ENCODE measurements at places on chromosomes 7 and 10. TPM values are rescaled to one million over a fixed set of nuclear protein-coding genes. Genes with fewer than 3 reads are reported as not detected.

DNA sequence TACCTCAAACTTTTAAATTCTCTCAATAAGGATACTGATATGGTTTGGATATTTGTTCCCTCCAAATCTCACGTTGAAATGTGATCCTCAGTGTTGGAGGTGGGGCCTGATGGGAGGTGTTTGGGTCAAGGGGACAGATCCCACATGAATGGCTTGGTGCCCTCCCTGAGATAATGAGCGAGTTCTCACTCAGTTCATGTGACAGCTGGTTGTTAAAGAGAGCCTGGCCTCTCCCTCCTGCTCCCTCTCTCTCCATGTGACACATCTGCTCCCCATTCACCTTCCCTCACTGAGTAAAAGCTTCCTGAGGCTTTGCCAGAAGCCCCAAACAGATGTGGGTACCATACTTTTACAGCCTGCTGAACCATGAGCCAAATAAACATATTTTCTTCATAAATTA lies 19.2 kb downstream of the ABCB4 start:
- DNase-seq: no peak

GRCh38 chr10:78045856-78046255 lies 12.2 kb downstream of the RPS24 start:
- DNase-seq: no peak

GRCh38 chr7:117138981-117139380 lies 183.9 kb downstream of the WNT2 start:
- no peak for DNase-seq

- no peak for DNase-seq
Measured at GRCh38 chr10:124044143-124044862, 49.1 kb downstream of the CHST15 start.

DNA sequence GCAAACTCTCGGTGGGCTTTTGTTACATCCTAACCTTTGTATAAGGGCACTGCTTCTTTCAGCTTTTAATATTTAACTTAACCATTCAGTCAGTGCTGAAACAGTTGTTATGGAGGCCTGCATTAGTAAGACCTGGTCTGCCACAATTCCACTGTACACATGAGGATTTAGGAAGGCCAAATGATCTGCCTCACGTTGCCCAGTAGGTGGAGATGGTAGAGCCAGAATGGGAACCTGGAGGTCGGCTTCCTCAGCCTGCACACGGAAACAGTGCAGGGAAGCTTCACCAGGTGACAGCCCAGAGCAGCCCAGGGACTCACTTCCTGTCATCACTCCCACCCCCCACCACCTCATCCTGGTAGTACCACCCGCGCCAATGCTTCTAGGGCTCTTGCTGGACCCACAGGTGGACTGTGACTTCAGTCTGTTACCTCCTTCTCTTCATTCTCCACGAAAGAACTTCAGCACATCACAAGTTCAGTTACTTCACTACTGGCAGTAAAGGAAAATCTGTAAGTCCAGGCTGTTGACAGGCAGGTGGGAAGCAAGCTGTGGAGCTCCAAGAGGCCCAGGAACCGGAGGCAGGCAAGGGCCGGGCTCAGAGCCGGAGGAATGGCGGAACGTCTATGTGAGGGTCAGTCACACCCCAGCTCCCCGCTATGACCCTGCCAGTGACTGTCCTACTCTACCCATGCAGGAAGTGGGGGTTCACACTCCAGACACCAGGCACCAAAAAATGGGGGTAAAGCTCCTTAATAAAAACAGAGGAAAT lies 480.3 kb upstream of the C7orf33 start:
- no peak for DNase-seq

DNA sequence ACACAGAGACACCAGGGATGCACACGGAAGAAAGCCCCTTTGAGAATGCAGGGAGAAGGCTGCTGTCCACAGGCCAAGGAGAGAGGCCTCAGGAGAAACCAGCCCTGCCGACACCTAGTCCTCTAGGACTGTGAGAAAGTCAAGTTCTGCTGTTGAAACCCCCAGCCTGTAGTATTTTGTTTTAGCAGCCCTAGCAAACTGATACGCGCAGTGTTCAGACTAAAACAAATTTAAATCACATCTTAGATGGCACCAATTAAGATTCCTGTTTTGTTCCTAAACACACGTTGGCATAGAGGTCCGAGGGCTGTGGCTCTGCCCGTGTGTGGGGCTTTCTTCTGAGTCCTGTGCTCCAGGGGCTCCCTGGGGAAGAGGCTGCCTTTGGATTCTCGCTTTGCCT lies 21.7 kb downstream of the LMTK2 start:
- DNase-seq: no peak

- peak; percentile 61 for DNase-seq
Measured at GRCh38 chr7:100539436-100540006, 518 bp downstream of the AGFG2 start.

- DNase-seq: no peak
Measured at GRCh38 chr10:9957351-9957750, 1060.3 kb upstream of the CELF2 start.

GRCh38 chr7:155803418-155804376 lies 8.6 kb downstream of the SHH start:
- peak; percentile 79 for DNase-seq

DNA sequence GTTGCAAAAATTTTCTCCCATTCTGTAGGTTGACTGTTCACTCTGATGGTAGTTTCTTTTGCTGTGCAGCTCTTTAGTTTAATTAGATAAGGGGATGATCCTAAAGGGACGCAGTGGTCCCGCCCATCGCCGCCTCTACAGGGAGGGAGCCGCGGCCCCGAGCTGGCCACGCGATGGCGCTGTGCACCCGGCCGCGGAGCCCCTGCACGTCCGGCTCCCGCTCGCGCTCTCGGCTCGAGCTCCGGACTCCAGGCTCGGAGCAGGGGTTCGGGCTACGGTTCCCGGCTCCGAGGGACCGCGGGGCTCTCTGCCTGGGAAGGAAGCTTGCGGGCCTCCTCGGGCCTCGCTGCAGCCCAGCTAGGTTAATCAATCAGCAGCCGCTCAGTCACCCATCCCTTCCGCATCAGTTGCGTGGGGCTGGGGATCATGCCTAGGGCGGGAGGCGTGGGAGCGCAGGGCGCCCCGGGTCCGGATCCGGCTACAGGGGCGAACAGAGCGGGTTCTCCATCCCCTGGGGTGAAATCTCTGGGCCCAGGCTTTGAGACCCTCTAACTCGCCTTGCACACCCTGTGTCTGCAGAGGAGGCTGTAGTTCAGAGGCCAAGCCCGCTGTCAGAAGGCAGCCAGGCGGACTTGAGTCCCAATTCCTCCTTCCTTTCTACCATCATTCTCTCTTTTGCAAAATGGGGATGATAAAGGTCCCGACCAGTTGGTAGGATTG lies 97.9 kb downstream of the WDR11 start:
- peak; percentile 44 for DNase-seq

GRCh38 chr10:110181451-110181850 lies 26.0 kb upstream of the MXI1 start:
- peak; percentile 31 for DNase-seq

GRCh38 chr7:158439035-158439434 lies 148.6 kb downstream of the PTPRN2 start:
- no peak for DNase-seq

GRCh38 chr7:142883145-142883544 lies 2.4 kb downstream of the TRPV6 start:
- no peak for DNase-seq

GRCh38 chr10:586151-586550 lies 103.3 kb downstream of the DIP2C start:
- DNase-seq: no peak

- no peak for DNase-seq
Measured at GRCh38 chr10:14047431-14047830, 283.3 kb downstream of the FRMD4A start.

- no peak for DNase-seq
Measured at GRCh38 chr10:24664991-24665390, 58.7 kb downstream of the ARHGAP21 start.

- no peak for DNase-seq
Measured at GRCh38 chr10:52956461-52956860, 183.9 kb upstream of the MBL2 start.

- DNase-seq: no peak
Measured at GRCh38 chr10:111429288-111430028, 352.6 kb downstream of the ADRA2A start.

GRCh38 chr10:15244635-15245197 lies 76.2 kb upstream of the NMT2 start:
- DNase-seq: no peak

DNA sequence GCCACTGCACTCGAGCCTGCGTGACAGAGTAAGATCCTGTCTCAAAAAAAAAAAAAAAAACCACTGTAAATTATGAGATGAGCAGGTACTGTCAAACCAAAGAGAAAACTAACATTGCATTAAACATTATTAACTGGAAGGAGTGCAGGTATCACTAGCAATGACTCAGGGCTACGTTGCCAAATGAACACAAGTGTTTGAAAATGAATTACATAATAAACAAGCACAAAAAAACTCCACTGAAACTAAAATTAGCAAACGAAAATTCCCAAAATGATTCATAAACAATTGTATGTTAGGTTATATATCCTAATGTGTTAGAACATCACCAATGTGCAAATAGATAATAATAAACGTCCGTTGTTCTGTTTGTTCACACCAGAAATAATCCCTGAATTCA lies 42.8 kb downstream of the NSUN6 start:
- no peak for DNase-seq

GRCh38 chr10:101228966-101229265 lies 347 bp downstream of the LBX1 start:
- DNase-seq: no peak

DNA sequence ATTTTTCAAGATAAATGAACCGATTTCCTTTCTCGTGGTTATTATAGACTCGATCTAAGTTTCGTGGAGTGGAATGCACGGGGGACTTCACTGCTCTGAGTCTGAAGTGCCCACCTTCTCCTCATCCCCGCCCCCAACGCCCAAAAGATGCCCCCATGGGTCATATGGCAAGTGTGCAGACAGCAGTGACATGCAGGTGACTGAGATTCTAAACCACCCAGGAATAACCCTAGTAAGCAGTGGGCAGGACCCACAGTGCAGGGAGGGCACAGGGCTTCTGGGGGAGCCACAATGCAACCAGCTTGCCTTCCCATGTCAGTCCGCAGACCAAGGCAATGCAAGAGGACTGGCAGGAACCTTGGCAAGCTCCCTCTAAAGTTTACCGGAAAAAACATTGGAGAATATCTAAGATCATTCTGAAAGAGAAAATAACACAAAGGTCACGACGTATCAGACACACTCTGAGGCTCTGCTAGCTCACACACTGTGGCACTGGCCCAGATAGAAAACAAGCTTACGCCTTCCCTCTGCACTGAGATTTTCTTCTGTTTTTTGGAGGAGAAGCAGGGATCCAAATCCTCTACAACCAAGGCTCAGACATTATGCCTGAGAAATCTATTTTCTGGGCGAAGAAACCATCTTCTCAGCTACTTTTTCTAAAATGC lies 239.6 kb downstream of the MAD1L1 start:
- no peak for DNase-seq

- no peak for DNase-seq
Measured at GRCh38 chr7:46626691-46627310, 705.7 kb upstream of the IGFBP3 start.

DNA sequence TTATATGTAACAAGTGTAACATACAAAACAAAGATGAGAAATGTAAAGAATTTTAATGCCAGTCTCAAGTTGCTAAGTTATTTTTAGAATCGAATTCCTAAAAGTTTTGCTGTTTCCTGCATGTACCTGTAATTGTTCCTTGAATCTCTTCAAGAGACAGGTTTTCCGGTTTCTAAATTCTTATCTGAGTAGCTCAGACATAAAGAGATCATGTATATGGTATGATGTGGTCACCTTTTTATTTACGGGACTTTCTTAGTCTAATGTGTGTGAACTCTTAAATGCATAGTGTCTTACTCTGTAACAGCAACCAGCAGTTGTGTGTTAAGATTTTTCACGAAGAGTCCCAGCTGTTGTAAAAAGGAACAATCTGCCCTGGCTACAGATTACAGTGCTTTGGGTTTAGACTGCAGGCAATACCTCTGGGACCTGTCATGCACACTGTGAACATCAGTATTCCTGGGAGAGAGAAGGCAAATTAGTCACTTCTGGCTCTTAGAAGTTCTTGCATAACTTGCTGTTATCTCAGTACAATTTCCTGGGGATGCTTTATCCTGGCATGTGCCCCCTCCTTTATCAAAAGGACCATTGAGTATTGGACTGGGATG lies 263.4 kb downstream of the BICC1 start:
- DNase-seq: no peak

- no peak for DNase-seq
Measured at GRCh38 chr10:114256822-114257221, 17.8 kb downstream of the VWA2 start.

DNA sequence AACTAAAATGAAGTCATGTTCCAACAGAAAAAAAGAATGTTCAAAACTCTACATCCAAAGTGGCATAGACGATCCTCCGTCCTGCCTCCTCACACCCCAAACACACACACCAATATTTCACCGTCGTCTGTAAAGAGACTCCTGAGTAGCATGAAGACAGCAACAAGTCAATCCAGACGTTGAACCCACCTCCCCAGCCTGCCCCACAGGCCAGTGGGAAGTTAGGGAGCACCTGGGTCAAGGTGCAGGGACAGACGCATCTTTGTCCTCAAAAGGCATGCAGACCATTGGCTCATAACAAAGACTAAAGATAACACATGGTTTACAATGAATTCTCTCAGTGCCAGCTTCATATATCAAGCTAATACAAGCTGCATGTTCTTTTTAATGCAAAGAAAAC lies 396.5 kb downstream of the TCERG1L start:
- DNase-seq: no peak

- DNase-seq: no peak
Measured at GRCh38 chr7:90407484-90407821, 4.2 kb downstream of the CLDN12 start.

- no peak for DNase-seq
Measured at GRCh38 chr10:28680358-28680752, 3.0 kb downstream of the BAMBI start.

DNA sequence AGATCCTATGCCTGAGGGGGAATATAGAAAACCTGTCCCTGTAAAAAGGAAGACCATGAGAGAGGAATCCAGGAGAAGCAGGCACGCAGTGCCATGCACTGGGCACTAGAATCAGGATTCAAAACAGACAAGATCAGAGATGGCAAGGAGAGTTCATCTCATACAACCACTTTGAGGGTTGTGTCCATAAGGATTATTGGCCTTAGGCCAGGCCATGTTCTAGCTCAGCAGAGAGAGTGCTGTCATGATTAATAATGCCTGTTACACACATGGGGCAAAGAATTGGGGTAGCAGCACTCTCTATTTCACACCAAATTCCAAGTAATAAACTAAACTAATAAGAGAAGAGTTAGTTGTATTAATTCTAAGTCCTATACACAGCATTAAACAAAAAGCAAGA lies 29.1 kb downstream of the EZH2 start:
- no peak for DNase-seq

- DNase-seq: no peak
Measured at GRCh38 chr7:1321411-1322239, 89.0 kb downstream of the UNCX start.

Gene CCDC201
- not detected for polyA plus RNA-seq

Gene DENND2A
- polyA plus RNA-seq: 5.0 TPM

Gene RET
- 10.4 TPM for polyA plus RNA-seq

Gene GOLGA7B
- polyA plus RNA-seq: 0.02 TPM

Gene AGAP9
- 9.3 TPM for polyA plus RNA-seq

Gene AKR1C4
- polyA plus RNA-seq: not detected

Gene HYAL4
- not detected for polyA plus RNA-seq

Gene BMPR1A
- polyA plus RNA-seq: 19.0 TPM

Gene APBB1IP
- polyA plus RNA-seq: 0.02 TPM

Gene CNPY1
- not detected for polyA plus RNA-seq

Gene GIMAP7
- not detected for polyA plus RNA-seq

Gene AGMO
- polyA plus RNA-seq: 0.22 TPM

Gene LBX1
- not detected for polyA plus RNA-seq

Gene INHBA
- polyA plus RNA-seq: 1.1 TPM

Gene CPA2
- polyA plus RNA-seq: 0.22 TPM

Gene PRPS1L1
- polyA plus RNA-seq: not detected

Gene CLDN3
- 65.2 TPM for polyA plus RNA-seq

Gene ITGB1
- 82.7 TPM for polyA plus RNA-seq

Gene INTS15
- polyA plus RNA-seq: 23.0 TPM

Data from H1 (cell line).